ENCODE measurements at places on chromosomes 3 and 15.
A peak's percentile ranks its signal among the peaks of the same experiment; 100 is the strongest.

GRCh38 chr15:80934761-80935221 is 54.8 kb downstream of the MESD start:
- peak; percentile 57 for DNase-seq

DNA sequence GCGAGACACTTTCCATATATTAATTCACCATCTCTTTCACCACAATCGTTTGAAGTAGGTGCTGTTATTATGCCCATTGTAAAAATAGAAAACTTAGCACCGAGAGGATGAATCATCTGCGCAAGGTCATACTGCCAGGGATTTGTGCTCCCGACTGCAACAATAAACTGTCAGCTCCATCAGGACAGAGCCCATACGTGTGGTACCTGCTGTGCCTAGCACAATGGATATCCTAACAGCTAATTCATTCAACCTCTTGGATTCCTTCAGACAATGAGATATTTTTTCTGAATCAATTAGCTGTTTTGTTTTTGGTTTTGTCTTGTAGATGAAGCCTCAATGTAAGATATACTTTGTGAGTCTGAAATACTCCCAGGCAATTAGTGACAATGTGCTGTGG is 32.3 kb upstream of the PROK2 start:
- DNase-seq, result no peak

GRCh38 chr3:66196633-66197032 is 24.2 kb upstream of the SLC25A26 start:
- DNase-seq, result no peak

- no peak for DNase-seq
These were observed 381.1 kb upstream of the RASGRP1 start for GRCh38 chr15:38945551-38946298.

GRCh38 chr3:113142476-113142875 is 68.9 kb upstream of the BOC start:
- DNase-seq, result no peak

GRCh38 chr3:13532085-13532484 is 16.8 kb upstream of the FBLN2 start:
- DNase-seq, result no peak

DNA sequence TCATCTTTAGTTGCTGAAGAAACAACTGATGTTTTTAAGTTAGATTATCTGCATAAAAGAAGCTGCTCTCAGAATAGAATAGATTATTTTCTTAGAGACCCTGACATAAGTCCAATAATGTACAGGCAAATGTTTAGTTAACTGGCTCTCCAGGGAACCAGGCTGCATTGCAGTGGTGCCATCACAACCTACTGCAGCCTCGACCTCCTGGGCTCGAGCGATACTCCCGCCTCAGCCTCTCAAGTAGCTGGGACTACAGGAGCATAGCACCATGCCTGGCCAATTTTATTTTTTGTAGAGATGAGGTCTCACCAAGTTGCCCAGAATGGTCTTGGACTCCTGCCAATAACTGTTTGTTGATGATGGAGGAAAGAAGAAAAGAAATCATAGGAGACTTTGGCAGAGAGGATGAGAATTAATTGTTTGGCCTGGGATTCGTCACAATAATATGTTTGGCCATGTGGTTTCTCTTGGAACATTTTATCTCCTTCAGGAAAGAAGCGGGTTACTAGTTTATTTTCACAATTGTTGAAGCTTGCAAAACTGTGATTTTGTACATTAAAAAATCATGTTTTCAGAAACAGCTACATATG is 429.2 kb downstream of the CADM2 start:
- no peak for DNase-seq

DNA sequence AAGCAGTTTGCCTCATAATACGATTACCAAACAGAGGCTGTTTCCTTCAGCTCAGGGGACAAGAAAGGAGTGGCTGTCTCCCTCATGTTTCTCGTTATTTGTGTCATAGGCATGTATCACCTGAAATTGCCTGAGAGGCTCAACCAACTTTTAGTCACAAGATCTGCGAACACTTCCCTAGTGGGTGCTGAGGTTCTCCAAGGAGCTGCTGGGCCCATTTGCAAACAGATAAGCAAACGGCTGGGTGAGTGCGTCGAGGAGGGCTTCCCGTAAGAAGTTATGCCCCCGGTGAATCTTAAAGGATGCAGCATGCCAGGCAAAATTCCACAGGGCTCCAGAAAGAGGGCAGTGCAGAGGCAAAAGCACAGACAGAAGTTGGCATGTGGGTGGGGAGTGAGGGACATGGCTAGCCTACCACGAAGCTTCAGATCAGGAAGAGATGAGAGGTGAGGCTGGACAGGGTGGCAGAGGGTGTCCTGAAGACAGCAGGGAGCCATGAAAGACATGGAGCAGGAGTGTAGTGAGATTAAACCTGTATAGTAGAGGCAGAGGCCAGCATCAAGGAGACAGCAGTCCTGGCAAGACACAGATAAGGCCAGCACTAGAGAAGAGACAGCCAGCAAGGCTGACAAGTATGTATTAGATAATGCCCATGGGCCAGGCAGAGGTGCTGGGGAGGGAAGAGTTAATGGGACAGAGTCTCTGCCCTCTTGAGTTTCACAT is 4.0 kb upstream of the GP9 start:
- no peak for DNase-seq

GRCh38 chr3:108469126-108469525 is 41.3 kb downstream of the MYH15 start:
- DNase-seq, result no peak

DNA sequence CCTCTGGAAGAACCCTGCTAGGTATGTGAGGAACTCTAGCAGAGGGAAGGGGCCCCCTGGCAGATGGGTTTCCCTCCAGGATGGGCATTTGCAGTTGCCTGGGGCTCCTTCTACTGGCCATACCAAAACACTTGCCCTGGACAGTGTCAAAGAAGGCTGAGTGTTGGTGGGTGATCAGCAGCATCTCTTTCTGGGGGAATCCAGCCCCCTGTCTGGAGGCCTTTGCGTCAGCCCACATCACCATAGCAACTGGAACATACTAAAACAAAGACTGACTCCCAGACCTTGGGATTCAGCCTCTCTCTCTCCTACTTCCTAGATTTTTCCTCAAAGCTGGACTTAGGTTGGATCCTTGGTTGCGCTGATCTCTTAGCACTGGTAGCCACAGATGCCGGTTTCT is 8.1 kb downstream of the CEMIP start:
- peak; percentile 51 for DNase-seq

DNA sequence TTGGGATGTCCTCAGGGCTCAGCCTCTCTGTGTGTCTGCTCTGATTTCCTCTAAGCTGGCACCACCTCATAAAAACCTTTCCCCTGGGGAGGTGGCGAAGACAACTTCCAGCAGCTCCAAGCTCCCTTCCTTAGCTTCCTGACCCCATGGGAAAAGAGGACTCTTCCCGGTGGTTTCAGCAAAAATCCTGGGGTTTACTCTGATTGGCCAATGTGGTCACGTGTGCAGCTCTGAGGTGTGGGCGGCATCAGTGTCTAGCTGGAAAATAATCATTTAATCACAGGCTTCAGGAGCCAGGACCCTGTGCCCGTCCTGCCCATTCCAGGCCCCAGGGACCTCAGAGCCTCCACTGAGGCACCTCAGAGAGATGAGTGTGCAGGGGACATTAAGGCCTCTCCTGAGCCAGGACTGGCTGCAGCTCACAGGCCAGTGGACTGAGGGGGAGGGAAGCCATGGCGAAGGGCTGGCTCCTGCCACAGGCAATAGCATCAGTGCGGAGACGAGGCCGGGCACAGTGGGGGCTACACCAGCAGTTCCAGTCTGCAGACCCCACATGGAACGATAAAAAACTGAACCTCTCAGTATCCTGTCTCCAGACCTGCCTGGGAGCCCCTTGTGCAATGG is 104.1 kb downstream of the TPRA1 start:
- DNase-seq, result no peak

DNA sequence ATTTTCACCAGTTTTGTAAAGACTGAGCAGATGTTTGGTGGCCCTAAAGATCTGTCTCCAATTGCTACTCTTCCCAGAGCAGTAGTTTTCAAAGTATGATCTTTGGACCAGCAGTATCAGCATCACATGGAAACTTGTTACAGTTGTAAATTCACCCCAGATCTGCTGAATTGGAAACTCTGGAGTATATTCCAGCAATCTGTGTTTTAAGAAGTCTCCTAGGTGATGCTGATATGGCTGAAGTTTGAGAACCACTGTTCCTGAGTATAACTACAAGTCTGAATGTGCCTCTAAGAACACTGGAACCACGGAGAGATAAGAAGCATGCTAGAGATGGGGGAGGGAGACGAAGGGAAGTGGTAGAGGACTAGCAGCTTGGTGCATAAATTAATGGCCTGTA is 45.7 kb downstream of the NUDT16 start:
- DNase-seq, result no peak

DNA sequence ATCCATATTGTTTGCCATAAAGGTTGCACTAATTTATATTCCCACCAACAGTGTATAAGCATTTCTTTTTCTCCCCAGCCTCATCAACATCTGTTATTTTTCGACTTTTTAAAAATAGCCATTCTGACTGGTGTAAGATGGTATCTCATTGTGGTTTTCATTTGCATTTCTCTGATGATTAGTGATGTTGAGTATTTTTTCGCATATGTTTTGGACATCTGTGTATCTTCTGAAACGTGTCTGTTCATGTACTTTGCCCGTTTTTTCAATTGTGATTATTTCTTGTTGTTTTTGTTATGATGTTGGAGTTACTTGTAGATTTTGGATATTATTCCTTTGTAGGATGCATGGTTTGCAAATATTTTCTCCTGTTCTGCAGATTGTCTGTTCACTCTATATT is 46.5 kb downstream of the TP63 start:
- no peak for DNase-seq

DNA sequence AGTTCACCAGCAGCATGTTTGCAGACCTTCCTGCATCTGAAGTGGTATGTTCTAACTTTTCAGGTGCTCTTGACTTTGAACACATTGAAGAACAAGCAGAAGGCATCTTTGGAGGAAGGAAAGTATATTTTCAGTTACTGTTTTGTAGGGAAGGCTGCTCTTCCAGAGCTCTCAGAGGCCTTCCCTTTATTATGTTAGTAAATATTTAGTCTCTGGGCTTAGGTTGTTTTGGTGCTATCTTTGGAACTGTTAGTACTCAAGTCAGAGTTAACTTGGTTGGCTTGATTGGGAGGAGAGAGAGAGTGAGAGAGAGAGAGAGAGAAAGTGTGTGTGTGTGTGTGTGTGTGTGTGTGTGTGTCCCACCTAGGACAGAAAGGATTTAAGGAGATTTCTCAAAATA is 188.2 kb downstream of the ITPR1 start:
- no peak for DNase-seq

GRCh38 chr15:26790118-26790517 is 17.3 kb upstream of the GABRB3 start:
- DNase-seq, result no peak

- DNase-seq, result no peak
These were observed 503.5 kb upstream of the BCHE start for GRCh38 chr3:166340604-166341266.

GRCh38 chr15:67813104-67813634 is 12.1 kb upstream of the SKOR1 start:
- no peak for DNase-seq

DNA sequence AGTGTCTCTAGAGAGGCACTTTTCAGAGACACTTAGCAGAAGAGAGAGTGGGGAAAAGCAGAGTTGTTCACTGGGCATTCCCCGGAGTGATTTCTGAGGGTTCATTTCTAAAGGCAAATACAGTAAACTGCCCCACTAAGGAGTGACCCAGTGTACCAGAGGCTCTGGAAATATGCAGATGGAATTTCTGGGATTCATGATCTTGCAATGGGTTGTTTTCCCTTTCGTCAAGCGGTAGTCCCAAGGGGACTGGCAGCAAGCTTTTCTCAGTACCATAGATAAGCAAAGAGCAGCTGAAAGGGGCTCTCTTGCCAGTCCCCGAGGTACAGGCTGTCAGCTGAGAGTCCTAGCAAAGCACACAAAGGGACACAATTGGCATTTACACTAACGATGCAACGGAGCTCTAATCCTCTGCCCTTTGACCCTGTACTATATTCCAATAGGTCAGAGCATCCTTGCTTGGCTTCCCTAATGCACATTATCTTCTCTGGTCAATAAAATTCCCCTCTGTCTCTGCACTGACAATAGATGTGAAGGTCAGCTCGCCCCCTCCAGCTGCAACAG is 155.6 kb downstream of the SEMA6D start:
- peak; percentile 33 for DNase-seq

DNA sequence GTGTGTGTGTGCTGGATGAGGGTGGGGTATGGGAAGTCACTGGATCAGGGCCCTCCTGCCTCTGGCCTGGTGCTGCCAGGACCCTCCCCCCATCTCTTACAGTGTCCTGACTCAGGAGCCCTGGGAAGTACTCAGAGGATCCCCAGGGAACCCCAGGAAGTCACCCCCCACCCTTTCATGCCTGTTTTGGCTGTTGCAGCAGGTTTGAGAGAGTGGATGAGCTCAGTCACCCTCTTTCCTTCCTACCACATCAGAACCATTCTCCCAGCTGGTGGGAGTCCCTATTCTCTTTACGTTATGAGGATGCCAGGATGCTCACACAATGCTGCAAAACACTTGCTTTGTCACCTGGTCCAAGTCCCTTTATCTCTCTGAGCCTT is 59.0 kb downstream of the BDH1 start:
- no peak for DNase-seq
